ENCODE measurements at places on chromosomes 2 and 18.

DNA sequence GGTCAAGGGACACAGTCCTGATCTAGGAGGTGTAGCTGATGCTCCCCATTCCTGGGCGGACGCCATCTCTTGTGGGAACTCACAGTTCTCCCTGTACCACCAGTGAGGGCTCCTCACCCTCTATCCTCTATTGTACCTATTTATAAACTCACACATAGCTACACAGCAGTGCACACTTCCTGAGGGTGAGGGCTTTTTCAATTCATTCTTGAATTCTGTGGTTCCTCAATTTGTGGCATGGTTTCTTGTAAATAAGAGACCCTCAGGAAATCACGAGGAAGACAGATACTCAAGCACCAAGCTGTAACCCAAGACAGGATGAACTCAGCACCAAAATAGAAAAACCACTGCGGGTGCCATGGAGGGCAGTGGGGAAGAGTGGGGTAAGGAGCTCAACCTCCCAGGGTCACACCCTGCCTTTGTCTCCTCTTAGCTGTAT, 245.9 kb upstream of the PXDN start:
- DNase-seq: no peak

DNA sequence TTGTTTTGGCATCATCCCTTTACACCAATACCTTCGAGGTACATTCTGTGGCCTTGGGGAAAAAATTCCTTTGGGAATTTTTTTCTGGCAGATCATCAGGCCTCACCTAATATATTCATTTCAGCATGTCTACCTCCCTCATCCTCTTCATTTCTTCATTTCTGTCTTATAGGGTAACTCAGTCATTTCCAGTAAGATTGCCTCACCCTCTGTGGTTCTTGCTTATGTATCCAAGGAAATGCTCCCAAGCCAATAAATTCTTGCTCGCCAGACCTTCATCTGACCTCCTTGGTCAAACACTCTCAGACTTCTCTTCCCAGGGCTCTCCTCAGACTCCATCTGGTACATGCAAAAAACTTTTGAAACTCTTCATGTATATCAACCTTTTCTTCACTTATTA, 265.6 kb downstream of the TMX3 start:
- DNase-seq: no peak

GRCh38 chr2:219206328-219207133, at the start of gene ZFAND2B:
ZFAND2B (plus strand) TSS chr2:219206782; CDS start chr2:219206988, 206 bp downstream.
- DNase-seq: peak; percentile 97

DNA sequence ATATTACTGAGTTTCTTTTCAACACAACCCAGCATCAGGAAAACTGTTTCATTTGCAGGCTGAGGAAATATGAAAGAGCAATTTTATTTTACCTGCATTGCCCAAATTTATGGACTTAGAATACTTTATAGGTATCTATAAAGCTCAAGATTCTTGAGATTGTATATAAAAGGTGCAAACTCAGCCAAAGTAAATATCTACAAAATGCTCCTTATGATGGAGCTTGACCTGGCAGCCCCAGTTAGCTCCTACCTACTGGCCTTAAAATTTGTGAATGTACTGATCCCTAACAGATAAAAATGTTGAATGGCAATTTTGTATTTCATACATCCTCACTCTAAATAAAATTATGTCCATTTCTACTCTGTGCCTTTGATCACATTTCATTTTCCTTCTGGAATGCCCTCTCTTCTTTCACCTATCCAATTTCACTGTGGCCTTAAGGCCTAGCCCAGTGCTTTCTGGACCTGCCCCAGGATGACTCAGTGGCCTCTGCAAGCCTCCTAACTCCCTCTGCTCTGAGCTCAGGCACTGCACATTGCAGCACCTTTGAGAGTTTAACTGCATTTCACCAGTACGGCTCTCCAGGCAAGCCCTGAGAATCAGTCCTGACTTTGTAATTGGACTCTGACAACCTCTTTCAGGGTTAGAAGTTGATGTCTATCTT, 125.9 kb downstream of the ANTXR1 start:
- DNase-seq: no peak

DNA sequence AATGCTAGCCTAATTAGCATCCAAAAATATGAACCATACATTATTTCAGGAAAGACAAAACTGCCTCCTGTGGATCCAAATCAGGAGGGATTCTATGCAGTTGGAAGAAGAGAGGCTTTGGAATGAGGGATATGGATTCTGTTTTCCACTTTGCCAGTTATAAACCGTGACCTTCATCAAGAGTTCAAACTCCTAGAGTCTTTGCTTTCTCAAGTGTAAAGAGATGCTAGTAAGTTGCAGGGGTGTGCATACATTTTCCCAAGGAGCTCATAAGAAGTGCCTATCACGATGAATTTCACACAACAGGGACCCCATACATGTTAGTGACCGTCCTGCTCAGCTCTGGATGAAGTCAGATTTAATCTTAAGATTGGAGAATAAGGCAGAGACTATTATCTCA, 542.5 kb downstream of the SOX11 start:
- DNase-seq: no peak

DNA sequence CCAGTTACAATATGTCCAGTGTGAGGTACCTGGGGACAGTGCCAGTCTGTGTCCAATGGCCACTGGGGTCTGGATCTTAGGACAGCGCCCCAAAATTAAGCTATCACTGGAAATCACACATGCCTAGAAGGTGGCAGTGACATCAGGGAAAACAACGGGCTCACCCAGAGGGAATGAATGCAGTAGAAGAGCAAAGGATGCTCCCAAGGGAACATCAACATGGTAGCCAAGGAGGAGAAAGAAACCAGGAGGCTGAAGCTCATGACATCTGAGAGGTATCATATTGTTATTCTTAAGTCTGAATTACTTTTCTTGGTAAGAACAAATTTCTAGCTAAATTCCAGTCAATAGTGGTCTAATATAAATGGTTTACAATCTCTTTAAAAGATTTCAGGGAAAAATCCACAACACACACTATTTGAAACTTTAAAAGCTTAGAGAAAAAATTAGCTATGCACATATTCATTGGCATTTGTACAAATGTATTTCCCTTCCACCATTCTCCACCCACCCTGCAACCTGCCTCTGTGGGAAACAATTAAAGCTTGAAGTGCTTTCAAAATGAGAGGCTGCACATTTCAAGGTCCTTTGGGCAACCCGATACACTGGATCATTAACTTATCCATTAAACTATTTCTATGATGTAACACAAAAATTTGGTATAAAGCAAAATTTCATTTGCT, 55.5 kb downstream of the SIGLEC15 start:
- no peak for DNase-seq

- no peak for DNase-seq
Measured at GRCh38 chr18:56986829-56987228, 160.1 kb upstream of the BOD1L2 start.
